Amygdala (tissue), 56 donors: ENCODE measurements at places on chromosomes 2 and 18.

GRCh38 chr2:107354175-107354574, 468.2 kb upstream of the ST6GAL2 start:
- DNase-seq: no peak

- DNase-seq: no peak
Measured at GRCh38 chr2:191010887-191011885, 2.8 kb downstream of the STAT1 start.

DNA sequence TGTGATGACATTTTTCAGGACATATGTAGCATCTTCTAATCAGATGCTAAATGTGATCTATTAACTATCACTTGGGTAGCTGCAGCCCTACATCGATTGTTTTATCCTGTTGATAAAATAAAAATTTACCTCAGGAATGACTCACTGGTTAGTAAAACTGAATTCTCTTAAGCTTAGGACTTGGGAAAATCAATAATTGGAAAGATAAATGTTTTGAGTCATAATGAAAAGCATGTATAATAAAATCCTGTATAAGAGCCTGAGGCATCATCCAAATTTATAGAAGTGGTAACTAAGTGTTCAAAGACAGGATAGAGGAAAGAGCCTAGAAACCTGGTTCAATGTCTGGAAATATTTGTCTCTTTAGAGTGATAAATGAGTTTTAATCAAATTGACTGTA, 168.1 kb upstream of the VWC2L start:
- DNase-seq: no peak

DNA sequence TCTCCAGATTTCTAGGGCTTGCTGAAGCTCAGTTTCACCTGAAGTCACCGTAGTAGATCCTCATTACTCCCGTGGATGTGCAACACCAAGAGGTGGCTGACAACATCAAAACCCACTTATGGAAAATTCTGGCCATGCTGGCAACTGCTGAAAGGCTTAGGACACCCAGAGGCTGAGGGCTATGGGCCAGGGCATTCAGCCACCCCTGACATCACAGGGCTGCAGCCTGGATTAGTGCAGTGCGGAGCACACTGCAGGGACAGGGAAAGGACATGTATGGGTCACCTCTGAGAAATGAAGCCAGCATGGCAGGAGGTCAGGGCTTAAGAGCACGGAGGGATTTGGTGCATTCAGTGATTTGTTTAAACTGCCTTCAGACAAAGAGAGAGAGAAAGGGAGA, 300.6 kb downstream of the TDRD15 start:
- DNase-seq: no peak

- no peak for DNase-seq
Measured at GRCh38 chr2:183070942-183071844, 7.4 kb upstream of the DUSP19 start.

DNA sequence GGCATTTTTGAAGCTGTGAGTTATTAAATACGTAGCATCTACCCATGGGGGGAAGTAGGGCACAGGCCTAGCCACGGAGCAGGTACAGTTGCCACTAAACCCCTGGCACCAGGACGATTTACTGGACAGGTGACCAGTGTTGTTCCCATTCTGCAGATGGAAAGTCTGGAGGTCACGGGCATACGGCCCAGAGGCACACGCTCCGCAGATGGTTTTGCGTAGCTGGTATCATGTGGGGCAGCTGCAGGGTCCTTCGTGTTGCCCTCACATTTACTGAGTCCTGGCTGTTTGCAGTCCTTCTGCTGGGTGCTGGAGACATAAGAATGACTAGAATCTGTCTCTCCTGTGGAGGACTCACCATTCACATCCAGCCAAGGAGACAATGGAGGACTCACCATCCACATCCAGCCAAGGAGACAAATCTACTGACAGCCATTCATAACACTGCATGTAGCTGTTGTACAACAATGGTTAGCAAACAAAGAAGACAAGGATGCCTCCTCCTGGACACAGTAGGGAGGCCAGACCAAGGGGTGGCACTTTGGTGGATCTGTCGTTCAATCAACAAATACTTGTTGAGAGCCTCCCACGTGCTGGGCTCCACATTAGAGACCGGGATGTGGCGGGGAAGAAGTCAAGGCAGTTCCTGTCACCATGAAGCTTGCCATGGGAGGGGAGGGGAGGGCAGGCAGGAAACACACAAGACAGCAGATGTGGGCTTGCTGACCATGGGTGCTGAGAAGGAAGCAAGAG, 24.9 kb downstream of the TWIST2 start:
- no peak for DNase-seq

DNA sequence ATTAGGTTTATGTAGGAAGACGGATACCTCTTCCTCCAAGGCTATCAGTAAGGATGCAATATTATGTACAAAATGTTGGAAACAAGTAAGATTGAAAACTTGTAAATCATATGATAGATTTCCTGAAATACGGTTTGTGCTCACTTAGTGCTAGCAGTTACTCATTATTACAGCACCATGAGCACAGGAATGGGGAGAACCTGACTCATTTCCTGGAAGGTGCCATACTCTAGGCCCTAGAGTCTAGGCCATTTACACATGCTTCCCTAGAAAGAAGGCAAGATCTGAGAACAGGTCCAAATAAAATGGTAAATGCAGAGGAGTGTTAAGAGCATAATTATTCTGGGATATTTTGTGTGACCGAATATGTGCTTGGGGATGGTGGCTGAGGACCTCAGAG, 467.7 kb upstream of the CELF4 start:
- no peak for DNase-seq

DNA sequence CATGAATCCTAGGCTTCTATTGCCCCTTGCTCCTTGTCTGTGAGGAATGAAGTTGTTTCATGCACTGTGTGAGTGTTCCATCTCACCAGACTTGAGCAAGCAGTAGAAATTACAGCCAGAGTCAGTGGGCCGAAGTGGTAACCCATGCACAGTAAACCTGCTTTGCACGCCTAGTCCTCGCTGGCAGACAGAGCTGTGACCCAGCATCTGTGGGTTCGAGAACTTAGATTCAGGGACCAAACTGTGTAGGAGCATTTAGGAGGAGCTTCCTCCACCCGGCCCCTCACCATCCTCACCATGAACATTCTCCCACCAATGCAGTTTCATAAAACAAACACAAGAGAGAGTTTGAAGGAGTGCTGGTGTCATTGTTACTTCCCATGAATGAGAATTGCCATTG, 21.6 kb upstream of the TEX51 start:
- no peak for DNase-seq

DNA sequence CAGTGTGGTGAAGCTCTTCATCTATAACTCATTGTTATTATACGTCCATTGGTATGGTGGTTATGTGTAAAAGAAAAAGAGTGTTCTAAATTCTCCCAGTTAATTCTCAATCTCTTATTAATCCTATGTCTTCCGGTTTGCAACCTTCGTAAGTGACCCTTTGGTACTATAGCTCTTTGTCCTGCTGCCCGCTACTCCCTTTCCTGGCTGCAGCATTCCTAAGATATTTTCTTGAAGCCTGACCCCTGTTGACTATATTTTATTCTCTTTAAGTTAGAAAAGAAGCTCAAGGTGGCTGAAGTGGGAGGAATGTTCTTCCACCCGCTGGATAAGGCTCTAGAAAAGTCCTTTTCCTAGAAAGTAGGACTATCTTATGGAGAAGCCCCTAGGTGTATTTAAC, 684.8 kb downstream of the SOCS6 start:
- no peak for DNase-seq

GRCh38 chr2:120134263-120134662, 88.9 kb downstream of the TMEM185B start:
- DNase-seq: no peak

DNA sequence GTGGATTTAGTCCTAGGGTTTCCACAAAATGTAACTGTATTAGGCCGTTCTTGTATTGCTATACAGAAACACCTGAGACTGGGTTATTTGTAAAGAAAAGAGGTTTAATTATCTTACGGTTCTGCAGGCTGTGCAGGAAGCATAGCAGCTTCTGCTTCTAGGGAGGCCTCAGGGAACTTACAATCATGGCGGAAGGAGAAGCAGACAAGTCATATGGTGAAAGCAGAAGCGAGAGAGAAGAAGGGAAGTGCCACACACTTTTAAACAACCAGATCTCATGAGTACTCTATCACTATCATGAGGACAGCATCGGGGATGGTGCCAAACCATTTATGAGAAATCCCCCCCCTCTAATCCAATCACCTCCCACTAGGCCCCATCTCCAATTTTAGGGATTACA, 9.5 kb upstream of the CCDC68 start:
- no peak for DNase-seq

DNA sequence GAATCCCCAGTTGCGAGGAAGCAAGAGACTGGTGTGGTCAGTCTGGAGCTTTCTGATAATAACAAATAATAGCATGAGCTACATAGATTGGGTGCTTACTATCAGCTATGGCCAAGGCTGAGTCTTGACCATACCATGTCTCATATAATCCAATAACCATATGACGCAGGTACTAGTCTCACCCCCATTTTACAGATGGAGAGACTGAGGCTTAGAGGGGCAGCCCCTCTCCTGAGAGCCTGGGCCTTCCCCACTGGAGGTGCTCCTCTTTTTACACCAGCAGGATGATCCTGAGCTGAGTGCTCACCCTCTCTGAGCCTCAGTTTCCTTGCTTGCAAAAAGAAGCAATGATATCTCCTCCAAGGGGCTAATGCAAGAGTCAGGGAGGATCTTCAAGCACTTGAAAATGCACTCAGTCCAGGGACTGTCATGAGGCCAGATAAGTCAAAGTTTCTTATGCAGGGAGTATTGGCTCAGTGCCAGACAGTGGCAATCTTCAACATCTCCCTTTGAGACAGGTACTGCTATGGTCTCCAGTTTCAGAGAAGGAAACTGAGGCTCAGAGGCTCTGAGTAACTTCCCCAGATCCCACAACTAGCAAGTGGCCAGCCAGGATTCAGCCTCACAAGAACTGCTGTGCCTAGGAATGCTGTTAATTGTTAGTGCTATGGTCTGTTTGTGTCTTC, 149.7 kb downstream of the TFCP2L1 start:
- no peak for DNase-seq

DNA sequence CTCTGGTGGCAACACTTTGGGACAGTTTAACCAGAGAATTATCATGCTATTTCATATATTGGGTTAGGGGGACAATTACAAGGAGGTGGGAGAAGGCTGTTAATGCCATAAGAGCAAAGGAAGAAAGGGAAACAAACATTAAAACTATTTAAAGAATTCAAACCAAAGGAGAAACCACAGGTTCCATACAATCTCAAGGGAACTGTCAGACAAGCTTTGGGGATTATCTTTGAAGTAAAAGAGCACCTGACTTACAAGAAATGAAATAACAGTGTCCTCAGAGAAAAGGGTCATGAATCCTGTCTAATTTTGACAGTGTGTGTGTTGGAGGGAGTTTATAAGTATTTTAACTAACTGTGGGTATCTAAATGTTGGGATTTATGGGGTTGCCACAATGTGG, 44.4 kb downstream of the CERS6 start:
- no peak for DNase-seq

GRCh38 chr2:220510668-220511067, 883.2 kb downstream of the SLC4A3 start:
- no peak for DNase-seq

GRCh38 chr2:169089182-169089581, 19.8 kb downstream of the DHRS9 start:
- no peak for DNase-seq

DNA sequence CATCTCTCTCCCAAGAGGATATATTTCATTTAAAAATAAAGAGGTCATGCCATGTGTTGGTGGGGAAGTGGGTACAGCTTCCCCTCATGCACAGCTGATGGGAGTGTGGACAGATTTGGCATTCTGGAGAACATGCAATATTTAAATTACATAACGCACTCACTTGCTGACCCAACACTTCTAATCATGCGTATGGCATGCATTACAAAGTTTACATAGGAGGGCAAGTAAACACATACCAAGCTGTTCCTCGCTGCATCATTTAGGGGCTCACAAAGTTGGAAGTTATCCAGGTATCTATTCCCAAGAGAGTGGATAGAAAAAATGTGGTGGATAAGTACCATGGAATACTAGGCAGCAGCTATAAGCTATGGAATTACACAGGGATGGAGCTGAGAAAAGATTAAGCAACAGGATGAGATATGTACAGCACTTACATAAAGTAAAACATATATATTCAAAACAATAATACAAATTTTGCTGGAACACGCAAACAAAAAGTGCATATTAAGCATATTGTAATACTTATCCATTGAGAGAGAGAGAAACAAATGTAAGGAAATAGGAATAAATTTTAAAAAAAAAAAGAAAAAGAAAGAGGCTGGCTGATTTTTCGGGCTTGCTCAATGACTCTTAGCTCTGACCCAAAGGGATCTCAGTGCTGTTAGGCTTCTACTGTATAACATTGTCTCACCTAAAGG, 11.0 kb downstream of the CYP1B1 start:
- DNase-seq: no peak

- DNase-seq: peak; percentile 28
Measured at GRCh38 chr2:188293601-188294351, 2.1 kb downstream of the GULP1 start.

DNA sequence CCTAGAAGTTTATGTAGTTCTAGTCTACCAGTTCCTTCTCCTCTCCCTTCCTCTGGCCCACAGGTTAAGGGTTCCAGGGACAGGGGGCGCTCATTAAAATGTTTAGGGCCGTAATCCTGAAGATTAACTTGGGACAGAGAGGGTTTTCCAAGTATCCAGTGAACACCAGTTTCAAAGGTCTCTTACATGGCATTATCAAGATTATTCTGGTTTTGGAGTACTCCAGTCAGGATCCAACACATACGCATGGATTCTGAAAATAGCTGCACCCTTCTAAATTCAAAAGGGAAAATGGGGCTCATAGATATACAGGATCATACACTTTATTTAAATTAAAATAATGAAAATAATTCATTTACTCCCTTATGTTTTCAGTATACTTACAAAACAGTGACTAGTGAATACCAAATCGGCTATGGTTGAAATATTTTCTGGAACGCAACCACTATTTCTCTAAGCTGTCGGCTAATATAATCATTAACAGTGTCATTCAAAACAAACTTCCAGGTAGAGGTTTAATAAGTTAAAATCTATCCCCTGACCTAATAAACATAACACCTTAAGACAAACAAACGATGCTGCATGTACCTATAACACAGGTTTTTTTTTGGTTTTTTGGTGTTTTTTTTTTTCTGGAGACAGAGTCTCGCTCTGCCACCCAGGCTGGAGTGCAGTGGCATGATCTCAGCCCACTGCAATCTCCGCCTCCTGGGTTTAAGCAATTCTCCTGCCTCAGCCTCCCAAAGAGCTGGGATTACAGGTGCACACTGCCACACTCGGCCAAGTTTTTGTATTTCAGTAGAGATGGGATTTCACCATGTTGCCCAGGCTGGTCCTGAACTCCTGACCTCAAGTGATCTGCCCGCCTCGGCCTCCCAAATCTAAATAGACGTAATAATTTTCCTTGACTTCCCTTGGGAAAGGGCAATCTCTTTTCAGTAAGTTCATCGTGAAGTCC, 44.7 kb downstream of the MGAT4A start:
- DNase-seq: no peak

- no peak for DNase-seq
Measured at GRCh38 chr18:62829936-62830335, 114.6 kb downstream of the PHLPP1 start.

DNA sequence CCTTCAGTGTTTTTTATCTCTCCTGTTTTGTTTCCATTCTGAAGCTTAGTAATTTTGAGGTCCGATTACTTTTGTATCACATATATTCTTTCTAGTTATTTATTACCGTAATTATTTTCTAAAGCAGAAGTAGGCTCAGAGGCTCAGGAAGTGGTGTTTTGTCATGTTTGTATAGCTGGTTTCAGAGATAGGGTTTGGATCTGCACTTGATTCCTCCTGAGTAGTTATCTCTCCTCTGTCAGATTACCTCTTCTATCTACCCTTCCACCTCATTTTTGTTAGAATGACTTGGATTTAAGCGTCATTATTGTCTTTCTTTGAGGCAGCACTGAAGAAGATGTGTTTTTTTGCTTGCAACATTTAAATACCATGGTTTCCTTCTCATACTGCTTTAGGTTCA, 95.4 kb downstream of the MTA3 start:
- no peak for DNase-seq
